Osteoblast (primary cell): ENCODE measurements at places on chromosomes 16 and 17. TPM values are rescaled to one million over a fixed set of nuclear protein-coding genes. Genes with fewer than 3 reads are reported as not detected.

DNA sequence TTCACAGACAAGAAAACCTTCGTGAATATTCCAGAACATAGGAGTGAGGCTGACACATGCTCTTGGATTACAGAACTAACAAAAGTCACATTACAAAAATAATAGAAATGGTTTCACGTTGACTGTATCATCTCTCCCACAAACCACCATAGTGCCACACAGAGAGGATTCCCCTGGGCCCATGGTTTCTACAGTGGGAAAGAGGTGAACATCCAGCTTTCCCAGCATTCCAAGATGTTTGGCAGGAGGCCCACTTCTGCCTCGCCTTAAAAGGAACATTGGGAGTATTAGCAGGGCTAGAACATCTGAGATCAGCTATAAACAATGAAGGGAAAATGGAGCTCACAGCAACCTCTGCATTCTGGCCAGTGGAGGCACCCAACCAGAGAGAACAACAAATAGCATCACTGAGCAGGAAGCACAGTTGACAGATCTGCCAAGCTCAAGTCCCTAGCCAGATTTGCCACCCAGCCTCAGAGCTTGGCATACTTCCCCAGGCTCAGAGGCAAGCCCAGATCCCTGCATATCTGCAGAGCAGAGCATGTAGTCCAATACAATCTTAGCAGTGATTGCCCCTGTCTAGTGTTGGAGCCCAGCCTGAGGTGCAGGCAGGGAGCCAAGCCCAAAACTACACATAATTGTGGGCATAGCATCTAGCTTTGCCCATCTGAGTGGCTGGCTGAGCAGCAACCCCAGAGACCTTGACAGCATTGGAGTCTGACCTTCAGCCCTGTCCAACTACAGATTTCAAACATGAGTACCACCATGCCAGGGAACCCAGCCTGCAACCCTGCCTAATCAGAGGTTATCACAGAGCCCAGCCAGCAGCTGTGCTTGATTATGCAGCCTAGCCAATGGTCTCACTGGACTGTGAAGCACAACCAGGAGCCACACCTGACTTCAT is 260.4 kb downstream of the CEP112 start:
- H3K27me3 ChIP-seq: no peaks in the 10 kb centered on the region
- no peak for DNase-seq
- peak overlapping the region; percentile 58 for H3K27ac ChIP-seq
- no peaks in the 10 kb centered on the region for H3K36me3 ChIP-seq
- no peak overlapping the region for H3K4me3 ChIP-seq

DNA sequence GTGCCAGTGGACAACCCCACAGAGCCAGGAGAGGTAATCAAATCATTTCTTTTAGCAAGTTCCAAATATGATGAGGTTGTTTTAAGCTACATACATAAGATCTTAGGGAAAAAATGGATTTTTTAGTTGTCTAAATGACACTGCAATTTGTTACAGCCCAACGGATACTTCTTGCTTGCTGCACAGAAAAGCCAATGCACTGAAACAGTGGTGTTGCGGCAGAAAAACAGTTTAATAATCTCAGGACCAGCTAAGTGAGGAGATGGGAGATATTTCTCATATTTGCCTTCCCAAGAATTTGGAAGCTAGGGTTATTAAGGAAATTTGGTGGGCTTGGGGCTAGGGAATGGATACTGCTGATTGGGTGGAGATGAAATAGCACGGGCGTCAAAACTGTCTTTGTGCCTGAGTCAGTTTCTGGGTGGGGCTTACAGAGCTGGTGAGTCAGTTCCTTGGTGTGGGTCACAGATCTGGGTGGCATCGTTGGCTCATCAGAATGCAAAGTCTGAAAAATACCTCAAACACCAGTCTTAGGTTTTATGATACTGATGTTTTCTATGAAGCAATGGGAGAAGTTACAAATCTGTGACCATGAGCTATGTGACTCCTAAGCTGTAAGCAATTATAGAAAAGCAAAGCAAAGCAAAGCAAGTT is 255.4 kb downstream of the IRX3 start:
- H3K27me3 ChIP-seq: no peaks in the 10 kb centered on the region
- H3K27ac ChIP-seq: peak overlapping the region; percentile 4
- no peak for DNase-seq
- no peaks in the 10 kb centered on the region for H3K36me3 ChIP-seq
- H3K4me1 ChIP-seq: peaks cover 27% of the 10 kb centered on the region

- no peak overlapping the region for H3K27ac ChIP-seq
- peak; percentile 79 for DNase-seq
- H3K4me1 ChIP-seq: peaks cover 6% of the 10 kb centered on the region
- H3K27me3 ChIP-seq: peaks cover 59% of the 10 kb centered on the region
- H3K36me3 ChIP-seq: no peaks in the 10 kb centered on the region
- no peak overlapping the region for H3K4me3 ChIP-seq
Measured at GRCh38 chr17:68198931-68199836, 48.7 kb upstream of the AMZ2 start.

DNA sequence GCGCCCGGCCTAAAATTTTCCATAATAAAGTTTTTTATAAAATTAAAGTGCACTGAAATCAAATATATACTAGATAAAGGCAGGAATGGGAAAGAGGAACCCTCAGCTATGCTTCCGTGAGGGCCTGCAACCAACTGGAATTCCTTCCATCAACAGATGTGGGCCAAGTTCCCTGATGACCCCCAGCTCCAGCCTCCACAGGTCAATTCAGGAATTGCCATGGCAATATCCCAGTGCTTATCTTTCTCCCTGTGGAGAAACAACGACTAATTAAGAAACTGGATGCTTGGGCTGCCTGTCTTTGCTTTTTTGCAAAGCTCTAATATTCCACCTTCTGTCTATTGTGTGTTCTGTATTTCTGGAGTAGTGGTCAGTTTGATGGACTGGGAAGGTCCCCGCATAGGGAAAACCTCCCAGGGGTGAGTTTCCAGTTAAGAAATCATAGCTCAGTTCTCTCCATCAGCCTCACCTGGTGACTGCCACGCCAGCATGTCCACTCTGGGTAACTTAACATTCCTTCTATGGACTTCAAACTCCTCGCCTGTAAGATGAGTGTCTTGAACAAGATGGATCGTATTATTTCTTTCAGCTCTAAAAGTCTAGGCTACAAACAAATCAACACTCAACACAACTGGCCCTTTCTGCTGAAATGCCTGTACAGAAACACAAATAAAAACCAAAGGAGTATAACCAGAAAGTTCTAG is 67.9 kb downstream of the CREBBP start:
- H3K36me3 ChIP-seq: peaks cover 7% of the 10 kb centered on the region
- H3K27me3 ChIP-seq: no peaks in the 10 kb centered on the region
- no peaks in the 10 kb centered on the region for H3K4me1 ChIP-seq
- H3K4me3 ChIP-seq: no peak overlapping the region

DNA sequence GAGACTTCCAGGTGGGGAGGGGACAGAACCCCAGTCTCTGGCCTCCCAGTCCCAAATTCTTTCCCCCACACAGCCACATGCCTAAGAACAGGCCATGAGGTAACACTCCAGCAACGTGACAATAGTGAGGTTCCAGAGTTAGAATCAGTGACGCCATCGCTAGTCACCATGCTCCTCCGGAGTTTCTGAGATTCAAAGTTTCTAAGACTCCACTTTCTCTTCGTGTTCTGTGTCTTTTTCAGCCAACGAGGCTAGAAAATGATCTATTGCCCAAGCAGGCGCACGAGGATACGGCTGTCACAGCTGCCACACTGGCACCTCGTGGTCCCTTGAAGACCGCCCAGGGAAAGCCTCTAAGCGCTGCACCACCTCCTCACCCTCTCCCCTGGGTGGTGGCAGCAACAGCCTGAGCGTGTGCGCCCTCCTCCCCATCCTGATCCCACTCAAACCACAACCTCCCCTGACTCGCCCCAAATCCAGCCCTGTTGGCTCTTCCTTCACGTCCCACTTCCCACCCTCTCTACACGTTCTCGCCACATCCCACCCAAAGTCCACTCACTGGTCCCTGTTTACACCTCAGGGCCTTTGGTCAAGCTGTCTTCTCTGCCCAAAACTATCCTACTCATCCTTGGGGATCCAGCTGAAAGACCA is 1.0 kb downstream of the MCRIP1 start:
- peak overlapping the region; percentile 84 for H3K4me3 ChIP-seq
- peaks cover 21% of the 10 kb centered on the region for H3K4me1 ChIP-seq
- peak; percentile 93 for DNase-seq
- peak overlapping the region; percentile 82 for H3K27ac ChIP-seq
- H3K27me3 ChIP-seq: no peaks in the 10 kb centered on the region
- H3K36me3 ChIP-seq: no peaks in the 10 kb centered on the region

HCRT gene
- total RNA-seq: not detected in 2 replicates

KCNH6 gene
- total RNA-seq: not detected in 2 replicates

- no peaks in the 10 kb centered on the region for H3K27me3 ChIP-seq
- peaks cover 82% of the 10 kb centered on the region for H3K36me3 ChIP-seq
- no peak overlapping the region for H3K4me3 ChIP-seq
- no peak for DNase-seq
- H3K27ac ChIP-seq: no peak overlapping the region
Measured at GRCh38 chr16:8919934-8920462, 37.8 kb downstream of the LITAFD start.

DNA sequence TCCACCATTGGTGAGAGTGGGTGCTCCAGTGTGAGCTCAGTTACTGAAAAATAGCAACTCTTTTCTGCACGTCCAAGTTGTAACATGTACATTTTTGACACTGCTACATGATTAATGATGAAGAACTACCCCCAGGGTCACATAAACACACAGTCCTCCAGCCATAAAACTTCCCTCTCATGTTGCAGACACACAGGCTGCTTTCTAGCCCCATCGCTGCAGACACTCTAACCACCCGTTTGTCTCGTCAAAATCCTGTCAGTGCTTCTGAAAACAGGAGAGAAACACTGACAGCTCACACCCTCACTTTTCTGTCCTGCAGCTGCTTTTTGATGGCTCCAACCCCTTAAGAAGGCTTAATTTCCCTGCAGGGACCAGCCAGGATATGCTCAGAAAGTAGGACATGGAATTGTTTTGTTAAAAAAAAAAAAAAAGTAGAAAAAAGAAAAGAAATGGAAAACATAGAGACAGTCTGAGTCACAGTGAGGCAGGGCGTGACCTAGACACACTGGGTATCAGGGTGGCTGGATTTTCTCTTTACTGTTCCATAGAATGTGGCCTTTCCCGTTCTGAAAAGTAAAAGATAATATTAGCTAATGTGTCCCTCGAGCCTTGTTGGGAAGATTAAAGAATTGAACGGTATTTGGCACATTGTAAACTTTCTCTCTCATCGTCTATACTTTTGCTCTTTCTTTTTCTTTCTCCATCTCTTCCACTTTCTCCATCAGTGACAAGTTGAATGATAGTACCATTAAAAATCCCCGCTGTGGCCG is 20.7 kb upstream of the CCL5 start:
- H3K4me1 ChIP-seq: peaks cover 16% of the 10 kb centered on the region
- H3K27ac ChIP-seq: no peak overlapping the region
- peaks cover 3% of the 10 kb centered on the region for H3K27me3 ChIP-seq
- DNase-seq: no peak
- H3K36me3 ChIP-seq: no peaks in the 10 kb centered on the region

DNA sequence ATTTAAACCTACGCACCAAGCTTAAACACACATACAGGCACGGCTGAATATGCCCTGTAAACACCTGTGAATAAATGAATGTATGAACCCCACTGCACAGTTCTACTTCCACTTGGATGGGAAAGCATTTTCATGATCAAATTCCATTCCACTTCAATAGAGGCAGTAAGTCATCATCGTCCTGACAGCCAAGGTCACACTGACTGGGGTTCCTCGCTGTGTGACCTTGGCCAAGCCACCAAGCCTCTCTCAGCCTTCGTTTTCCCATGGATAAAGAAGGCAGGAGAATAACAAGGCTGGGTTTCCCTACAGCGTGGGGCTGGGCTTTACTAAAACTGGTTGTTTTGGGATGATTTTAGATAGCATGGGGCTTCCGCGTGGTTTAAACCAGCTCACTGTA is 82.8 kb downstream of the TBC1D16 start:
- no peaks in the 10 kb centered on the region for H3K36me3 ChIP-seq
- peak; percentile 30 for DNase-seq
- peaks cover 19% of the 10 kb centered on the region for H3K4me1 ChIP-seq
- peak overlapping the region; percentile 78 for H3K27ac ChIP-seq
- H3K4me3 ChIP-seq: no peak overlapping the region

DNA sequence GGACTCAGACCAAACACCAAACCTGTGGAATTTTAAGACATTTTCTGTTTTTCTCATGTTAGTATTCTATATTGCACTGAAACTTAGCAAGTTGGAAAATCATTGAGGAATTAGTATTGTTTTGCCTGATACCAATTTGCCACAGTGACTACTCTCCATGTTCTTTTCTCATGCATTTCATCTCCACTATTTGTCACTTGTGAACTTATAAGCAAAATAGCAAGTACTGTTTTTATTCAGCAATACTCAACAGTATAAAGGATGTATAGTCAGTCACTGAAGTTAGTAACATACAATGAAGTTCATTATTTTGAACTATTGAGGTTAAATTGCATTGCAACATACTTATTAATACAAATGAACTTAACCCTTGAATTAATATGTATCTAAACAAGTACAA is 5.8 kb upstream of the VPS35L start:
- no peaks in the 10 kb centered on the region for H3K27me3 ChIP-seq
- peaks cover under 1% of the 10 kb centered on the region for H3K4me1 ChIP-seq
- H3K27ac ChIP-seq: no peak overlapping the region
- H3K36me3 ChIP-seq: peaks cover 11% of the 10 kb centered on the region

DNA sequence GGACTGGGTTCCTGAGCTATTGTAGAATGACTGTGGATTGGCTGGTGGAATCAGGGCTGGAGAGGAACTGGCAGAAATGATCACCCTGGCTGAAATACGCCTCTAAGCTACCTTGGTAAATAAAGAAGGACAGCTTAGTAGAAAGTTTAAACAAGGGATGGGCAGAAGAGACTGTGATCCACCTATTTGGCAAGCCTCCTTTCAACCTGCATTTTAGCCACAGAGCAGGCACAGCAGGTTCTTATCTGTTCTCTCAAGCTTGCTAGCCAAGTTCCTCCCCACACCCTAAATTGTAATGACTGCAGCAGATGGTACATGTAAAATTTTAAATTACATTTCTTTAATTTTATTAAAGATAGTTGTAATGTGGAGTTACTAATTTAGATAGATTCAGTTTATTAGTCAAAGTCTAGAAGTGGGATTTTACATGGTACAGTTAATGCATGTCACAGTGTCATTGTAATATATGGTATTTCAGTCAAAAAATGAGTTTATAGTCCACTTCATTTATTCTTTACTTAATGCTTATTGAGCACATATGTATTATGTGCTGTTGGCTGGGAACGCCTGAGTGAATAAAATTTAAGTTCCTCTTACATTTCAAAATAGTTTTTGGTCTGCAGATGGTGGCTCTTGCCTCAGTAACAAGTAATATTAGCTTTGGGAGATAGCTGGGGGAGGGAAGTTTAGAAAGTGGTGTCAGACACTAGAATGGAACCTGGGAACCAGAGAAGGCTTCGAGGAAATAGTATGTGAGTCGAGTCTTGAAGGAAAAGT is 11.2 kb downstream of the EPN2 start:
- H3K36me3 ChIP-seq: no peaks in the 10 kb centered on the region
- H3K4me1 ChIP-seq: peaks cover 39% of the 10 kb centered on the region
- H3K27me3 ChIP-seq: no peaks in the 10 kb centered on the region
